ENCODE measurements at places on chromosomes 1 and 21. TPM values are rescaled to one million over a fixed set of nuclear protein-coding genes. Genes with fewer than 3 reads are reported as not detected.

DNA sequence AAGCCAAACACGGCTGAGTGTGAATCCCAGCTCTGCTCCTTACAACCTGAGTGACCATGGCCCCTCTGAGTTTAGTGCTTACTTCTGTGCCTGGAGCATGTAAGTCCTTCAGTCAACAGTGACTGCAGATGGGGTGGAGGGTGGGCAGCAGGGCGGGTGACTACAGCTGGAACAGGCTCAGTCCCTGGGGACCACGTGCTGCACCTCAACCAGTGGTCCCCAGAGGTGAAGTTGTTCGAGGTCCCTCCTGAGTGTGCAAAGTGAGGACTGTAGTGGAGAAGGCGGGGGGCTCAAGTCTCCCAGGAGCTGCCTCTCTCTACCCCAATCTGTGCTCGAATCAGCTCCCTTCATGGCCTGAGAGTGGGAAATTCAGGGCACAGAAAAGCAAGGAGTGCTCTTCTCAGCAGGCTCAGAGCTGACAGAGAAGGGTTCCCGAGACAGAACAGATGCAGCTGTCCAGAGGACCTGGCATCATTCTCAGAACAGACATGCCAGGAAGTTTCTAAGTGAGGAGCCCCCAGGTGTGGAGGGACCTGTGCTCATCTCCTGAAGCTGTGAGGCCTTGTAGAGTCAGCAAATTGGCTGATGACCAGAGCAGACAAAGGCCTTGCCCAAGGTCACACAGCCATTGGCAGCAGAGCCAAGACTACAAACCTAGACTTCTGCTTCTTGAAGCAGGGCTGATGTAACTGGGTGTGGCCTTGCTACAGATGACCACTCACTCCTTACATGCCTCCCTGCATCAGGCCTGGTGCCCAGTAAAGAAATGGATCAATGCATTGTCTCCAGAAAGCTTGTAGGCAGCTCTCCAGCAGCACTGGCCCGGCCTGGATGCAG is 61.7 kb upstream of the EDN2 start:
- DNase-seq, result no peak

Gene KRTAP21-2
- total RNA-seq, result not detected

DNA sequence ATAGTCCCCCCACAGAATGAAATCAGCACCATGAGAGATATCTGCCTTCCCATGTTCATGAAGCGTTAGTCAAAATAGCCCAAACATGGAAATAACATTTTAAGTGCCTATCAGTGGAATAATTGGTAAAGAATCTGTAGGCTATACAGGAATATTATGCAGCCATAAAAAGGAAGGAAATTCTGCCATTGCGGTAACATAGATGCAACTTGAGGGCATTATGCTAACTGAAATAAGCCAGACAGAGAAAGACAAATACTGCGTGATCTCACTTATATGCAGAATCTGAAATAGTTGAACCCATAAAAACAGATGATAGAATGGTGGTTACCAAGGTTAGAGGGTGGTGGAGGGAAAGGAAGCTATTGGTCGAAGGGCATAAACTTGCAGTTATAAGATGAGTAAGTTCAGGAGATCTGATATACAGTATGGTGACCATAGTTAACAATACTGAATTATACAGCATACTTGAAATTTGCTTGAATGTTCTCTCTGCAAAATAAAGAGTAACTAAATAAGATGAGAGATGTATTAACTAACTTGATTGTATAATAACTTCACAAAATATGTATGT is 699 bp upstream of the IL23R start:
- DNase-seq, result no peak

- DNase-seq, result no peak
Measured at GRCh38 chr1:100881687-100882086, 13.0 kb downstream of the EXTL2 start.

Gene AKNAD1
- total RNA-seq, result not detected

Gene LAPTM5
- 482 TPM for total RNA-seq

DNA sequence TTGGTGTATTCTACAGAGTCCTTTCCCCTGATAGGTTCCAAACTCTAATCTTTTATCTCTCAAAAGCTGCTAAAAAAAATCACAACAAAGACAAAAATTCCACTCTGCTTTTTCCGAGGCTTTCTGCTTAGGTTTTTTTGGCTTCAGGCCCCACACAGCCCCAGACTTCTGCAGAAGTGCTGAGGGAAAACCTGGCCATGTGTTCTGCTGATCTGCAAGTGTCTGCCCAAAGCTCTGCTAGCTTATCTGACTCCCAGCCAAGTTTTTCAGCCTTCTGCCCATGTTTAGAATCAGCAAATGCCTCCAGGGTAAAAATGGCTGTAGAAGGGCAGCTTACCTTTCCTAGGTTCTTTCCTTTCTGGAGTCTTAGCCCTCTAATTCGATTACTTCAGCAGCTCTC is 28.4 kb downstream of the DISP3 start:
- no peak for DNase-seq

DNA sequence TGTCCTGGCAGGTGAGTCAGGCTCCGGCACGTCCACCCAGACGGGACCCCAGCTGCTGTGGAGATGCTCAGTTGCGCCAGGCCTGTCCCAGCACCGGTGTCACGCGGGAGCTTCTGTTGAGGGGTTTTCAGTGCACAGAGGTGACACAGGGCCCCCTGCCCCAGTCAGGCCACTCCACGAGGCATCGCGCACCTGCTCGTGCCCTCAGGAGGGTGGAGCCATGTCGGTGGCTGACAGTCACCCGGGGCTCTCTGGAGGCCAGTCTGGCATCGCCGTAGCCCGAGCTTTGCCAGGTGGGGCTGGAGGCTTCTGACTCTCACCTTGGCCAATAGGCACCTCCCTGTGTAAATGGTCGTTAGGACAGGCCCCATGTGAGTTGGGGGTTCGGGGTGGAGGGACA is 11.1 kb downstream of the TMEM240 start:
- DNase-seq, result no peak
